Neural progenitor cell (in vitro differentiated cells): ENCODE measurements at places on chromosomes 2 and 18. TPM values are rescaled to one million over a fixed set of nuclear protein-coding genes. Genes with fewer than 3 reads are reported as not detected.

SOWAHC gene
- total RNA-seq: 5.7 and 7.2 TPM in 2 replicates

DNA sequence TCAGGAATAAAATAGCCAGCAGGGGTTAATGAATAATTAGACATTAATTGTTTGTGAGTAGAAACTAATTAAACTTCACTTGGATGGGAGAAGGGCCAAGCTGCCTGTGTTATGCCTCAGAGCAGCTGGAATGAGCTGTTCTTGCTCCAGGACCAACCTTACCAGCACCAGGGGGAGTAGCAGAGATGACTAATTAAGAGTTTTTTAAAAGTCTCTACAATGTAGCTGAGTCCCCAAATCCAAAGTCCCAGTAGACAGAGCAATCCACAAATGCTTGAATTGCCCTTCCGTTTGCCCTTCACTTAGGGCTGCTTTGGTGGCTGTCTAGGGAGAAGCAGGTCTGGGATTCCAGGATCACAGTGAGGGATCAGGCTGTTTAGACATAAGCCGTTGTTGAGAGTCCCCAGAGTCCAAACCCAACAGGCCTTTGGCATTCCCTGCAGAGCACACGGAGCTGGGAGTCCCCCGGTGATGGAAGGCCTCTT is 59.4 kb downstream of the RHOB start:
- DNase-seq: no peak
- H3K4me1 ChIP-seq: peaks cover 16% of the 10 kb centered on the region
- H3K27me3 ChIP-seq: peaks cover 6% of the 10 kb centered on the region
- no peak overlapping the region for H3K27ac ChIP-seq
- H3K4me3 ChIP-seq: no peak overlapping the region

- H3K4me1 ChIP-seq: no peaks in the 10 kb centered on the region
- H3K36me3 ChIP-seq: no peaks in the 10 kb centered on the region
- DNase-seq: no peak
- H3K27me3 ChIP-seq: no peaks in the 10 kb centered on the region
Observed at GRCh38 chr2:3065928-3066327, 311.7 kb downstream of the EIPR1 start.

DNA sequence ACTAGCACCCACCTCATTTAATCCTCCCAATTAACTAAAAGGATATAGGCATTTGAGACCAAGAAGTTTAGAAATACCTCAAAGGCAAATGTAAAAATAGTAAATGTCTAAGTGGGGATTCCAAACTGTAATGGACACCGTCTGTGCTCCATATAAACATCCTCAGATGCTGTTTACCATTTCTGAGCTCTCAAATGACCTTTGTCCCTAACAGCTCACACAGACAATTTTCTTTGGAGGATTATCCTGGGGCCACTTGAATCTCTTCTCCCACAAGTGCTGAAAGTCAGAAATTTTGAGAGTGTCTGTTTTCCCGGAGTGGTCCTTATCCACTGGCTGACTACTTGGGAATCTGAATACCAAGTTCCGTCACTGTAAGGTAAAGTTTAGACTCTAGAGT is 1418.9 kb downstream of the LRP1B start:
- no peak overlapping the region for H3K27ac ChIP-seq
- no peaks in the 10 kb centered on the region for H3K36me3 ChIP-seq
- H3K4me1 ChIP-seq: peaks cover 4% of the 10 kb centered on the region

- H3K4me3 ChIP-seq: no peak overlapping the region
- no peak overlapping the region for H3K27ac ChIP-seq
- no peak for DNase-seq
- peaks cover 9% of the 10 kb centered on the region for H3K4me1 ChIP-seq
Observed at GRCh38 chr2:45684756-45685155, 33.3 kb downstream of the PRKCE start.

DNA sequence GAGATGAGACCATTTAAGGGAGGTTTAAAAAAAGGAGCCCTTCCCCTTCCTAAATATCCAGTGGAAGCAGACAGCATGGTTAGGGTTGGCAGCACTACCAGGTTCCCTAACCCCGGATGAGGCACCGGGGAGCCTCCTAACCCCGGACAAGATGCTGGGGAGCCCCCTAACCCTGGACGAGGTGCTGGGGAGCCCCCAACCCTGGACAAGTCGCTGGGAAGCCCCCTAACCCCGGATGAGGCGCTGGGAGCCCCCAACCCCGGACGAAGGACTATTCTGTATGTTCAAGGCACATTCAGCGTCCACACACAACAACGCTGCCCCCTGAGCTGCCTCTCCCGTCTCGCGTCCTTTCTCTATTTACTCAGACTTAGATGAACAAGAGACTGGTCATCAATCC is 51.9 kb downstream of the ANKMY1 start:
- H3K36me3 ChIP-seq: no peaks in the 10 kb centered on the region
- no peak for DNase-seq
- no peak overlapping the region for H3K27ac ChIP-seq
- no peaks in the 10 kb centered on the region for H3K4me1 ChIP-seq
- no peaks in the 10 kb centered on the region for H3K27me3 ChIP-seq

DNA sequence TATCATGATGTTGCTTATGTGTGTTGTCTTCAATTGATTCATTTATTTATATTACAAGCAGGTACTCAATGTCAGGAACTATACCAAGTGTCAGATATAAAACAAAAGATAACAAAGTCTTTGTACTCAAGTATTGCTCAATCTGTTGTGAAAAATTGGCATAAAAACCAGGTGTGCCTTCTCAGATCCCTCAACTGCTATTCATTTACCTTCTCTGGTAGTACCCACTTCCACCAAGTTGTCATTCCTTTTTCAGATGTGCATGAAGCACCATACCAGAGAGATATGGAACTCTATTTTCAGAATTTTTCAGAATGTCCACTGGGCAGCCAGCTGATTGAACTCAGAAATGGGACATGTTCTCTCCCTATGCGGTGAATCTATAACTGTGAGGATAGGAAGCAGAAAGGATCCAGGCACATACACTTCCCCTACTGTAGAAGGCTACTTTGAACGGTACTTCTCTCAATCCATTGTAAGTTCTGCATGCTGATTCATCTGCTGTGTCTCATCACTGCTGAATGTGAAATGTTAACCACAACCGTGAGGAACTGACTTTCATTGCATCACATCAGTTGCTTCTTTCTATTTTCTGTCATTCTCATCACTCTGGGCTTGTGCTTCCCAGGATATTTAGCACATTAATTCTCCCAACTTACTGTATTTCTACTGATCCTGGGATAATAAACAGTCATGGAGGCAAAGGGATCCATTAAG is 1621.3 kb downstream of the SUCLG1 start:
- H3K27ac ChIP-seq: no peak overlapping the region
- DNase-seq: no peak
- no peaks in the 10 kb centered on the region for H3K27me3 ChIP-seq
- H3K36me3 ChIP-seq: no peaks in the 10 kb centered on the region

GRCh38 chr2:68767031-68767961 is 32.7 kb downstream of the ARHGAP25 start:
- no peaks in the 10 kb centered on the region for H3K36me3 ChIP-seq
- no peaks in the 10 kb centered on the region for H3K27me3 ChIP-seq
- DNase-seq: no peak
- H3K4me1 ChIP-seq: no peaks in the 10 kb centered on the region

GRCh38 chr2:157592948-157593347 is 35.7 kb downstream of the ACVR1C start:
- peaks cover 23% of the 10 kb centered on the region for H3K27me3 ChIP-seq
- no peaks in the 10 kb centered on the region for H3K36me3 ChIP-seq
- H3K4me3 ChIP-seq: no peak overlapping the region
- H3K4me1 ChIP-seq: no peaks in the 10 kb centered on the region
- no peak for DNase-seq

DNA sequence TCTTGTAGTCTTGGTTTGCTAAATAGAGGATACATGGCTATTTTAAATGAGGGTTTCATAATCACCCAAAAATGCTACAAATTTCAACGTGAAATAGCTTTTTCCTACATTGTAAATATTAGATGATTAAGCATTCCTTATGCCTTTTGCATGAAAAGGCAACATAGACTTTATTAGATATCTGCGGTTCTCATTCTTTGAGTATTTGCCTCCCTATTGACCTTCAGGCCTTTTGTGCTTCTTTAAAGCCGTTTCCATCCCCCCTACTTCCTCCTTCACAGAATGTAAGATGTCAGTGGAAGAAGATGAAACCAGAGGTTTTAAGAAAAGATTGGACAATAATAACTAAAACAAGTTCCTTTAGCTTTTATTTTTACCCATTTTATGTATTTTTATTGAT is 144.1 kb downstream of the UBE2E3 start:
- DNase-seq: no peak
- H3K4me3 ChIP-seq: no peak overlapping the region
- H3K4me1 ChIP-seq: no peaks in the 10 kb centered on the region

GRCh38 chr2:36360834-36361233 is 5.3 kb downstream of the CRIM1 start:
- H3K27ac ChIP-seq: no peak overlapping the region
- no peak for DNase-seq
- H3K4me3 ChIP-seq: no peak overlapping the region
- peaks cover 58% of the 10 kb centered on the region for H3K4me1 ChIP-seq

- H3K4me3 ChIP-seq: no peak overlapping the region
- no peak for DNase-seq
- H3K4me1 ChIP-seq: no peaks in the 10 kb centered on the region
- no peak overlapping the region for H3K27ac ChIP-seq
Observed at GRCh38 chr2:142878031-142878678, 691 bp downstream of the KYNU start.

DNA sequence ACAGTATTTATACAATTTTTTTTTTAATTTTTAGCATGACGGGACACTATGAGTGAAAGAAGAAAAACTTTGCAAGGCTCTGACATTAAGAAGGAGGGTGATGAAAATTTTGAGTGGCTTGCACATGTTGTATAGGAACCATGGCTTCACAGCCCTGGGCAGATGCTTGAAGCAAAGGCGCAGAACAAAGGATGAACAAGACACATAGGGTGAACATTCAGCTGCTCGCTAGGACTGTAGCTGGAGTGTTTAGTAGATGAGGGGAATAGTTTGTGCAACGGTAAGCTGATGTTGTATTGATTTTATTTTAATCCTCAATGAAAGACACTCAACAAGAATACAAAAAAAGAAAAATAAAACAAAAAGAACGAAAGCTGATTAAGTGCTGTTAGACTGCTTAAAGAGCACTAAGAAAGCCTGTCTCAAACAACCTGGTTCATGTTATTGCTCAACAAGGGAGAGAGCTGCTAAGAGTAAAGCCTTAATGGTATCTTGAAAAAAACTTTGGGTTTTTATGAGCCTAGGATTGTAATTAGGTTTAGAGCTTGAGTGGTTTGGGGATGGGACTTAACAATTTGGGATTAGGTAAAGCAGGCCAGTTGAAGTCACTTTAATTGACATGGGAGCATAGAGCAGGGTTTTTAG is 41.2 kb upstream of the GCFC2 start:
- H3K27me3 ChIP-seq: no peaks in the 10 kb centered on the region
- H3K4me3 ChIP-seq: peak overlapping the region; percentile 24

DNA sequence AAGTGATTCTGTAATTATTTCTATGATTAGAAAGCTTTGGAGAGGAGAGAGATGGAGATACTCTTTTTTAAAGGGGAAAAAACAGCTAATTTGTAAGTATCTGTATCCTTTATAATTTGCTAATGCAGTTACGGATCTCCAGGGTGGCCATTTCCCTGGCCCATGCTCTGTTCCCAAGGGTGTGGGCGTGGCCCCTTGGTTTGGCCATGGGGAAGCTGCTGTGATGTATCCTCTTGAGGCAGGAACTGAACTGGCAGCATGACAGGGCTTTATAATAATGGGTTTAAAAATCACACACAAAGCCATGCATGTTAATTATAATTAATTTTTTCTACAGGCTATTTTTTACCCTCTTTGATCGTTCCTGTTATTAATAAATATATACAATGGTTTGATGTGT is 27.0 kb downstream of the TRAPPC12 start:
- no peaks in the 10 kb centered on the region for H3K4me1 ChIP-seq
- H3K4me3 ChIP-seq: no peak overlapping the region
- H3K27ac ChIP-seq: no peak overlapping the region
- H3K36me3 ChIP-seq: peaks cover 4% of the 10 kb centered on the region
- H3K27me3 ChIP-seq: no peaks in the 10 kb centered on the region
